GM12891 (cell line): ENCODE measurements at places on chromosomes 7 and 10.
A peak's percentile ranks its signal among the peaks of the same experiment; 100 is the strongest.

GRCh38 chr10:100923580-100923979 lies 10.8 kb downstream of the SLF2 start:
- DNase-seq, result no peak

GRCh38 chr7:145106001-145106400 lies 270.1 kb upstream of the TPK1 start:
- DNase-seq, result no peak

DNA sequence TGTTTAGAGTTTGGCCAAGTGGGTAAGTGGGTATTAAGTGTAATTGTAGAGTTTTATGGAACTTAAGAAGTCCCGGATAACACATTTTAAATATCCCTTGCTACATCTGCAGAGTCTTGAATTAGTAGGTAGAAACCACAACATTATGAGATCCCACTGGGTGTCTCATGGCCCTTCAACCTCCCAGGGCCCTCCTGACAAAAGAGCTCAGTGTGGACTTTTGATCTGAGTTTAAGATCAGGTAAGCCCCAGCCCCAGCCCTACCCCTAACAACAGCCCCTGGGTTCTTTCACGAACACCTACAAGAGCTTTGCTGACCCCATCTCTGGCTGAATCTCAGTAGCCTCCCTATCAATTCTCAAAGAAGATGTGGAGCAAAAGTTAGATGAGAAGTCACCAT lies 65.4 kb upstream of the STK17A start:
- no peak for DNase-seq

DNA sequence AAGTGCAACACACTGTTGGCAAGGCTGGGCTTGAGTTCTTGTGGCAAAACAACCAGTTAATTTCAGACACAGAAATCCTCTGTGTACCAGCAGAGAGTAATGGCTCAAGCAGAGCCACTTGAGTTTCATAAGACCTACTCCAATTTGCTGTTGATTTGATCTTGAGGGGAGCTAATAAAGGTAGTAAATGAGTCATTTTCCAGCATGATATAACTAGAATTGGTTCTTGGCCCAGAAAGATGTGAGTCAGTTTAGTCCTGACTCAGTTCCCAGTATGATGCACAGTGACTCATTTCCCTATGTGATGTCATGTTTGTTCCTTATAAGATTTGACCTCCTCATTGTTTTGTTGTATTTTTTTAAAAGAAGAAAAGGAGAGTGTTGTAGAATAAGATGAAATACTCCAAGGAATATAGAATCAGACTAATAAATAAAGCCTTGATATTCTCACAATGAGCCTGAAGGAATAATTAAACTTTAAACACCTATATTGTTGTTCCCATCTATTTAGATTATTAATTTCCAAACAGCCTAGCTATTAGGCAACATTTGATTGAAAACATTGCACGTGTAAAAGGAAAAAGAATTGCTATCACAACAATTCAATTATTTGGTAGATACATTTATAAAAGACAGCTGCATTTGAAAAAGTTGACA lies 186.2 kb downstream of the REEP3 start:
- peak; percentile 21 for DNase-seq

DNA sequence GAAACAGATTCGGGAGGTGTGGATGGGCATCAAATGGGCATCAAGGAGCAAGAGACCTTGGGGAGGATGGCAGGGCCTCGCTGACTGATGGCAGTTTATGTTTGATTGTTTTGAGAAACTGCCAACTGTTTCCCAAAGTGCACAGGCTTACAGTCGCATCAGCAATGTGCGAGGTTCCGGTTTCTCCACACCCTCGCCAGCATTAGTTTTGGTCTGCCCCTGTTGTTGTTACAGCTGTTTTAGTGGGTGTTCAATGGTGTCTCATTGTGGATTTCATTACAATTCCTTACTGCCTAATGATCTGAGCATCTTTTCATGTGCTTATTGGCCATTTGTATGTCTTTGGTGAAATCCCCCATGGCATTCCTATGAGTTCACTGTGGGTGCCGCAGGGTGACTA lies 24.4 kb downstream of the AKR1E2 start:
- DNase-seq, result no peak

- DNase-seq, result no peak
Measured at GRCh38 chr7:93327006-93327633, 95.0 kb downstream of the VPS50 start.

- no peak for DNase-seq
Measured at GRCh38 chr7:140435252-140435895, 31.5 kb downstream of the RAB19 start.

- no peak for DNase-seq
Measured at GRCh38 chr7:518630-519483, 789 bp downstream of the PDGFA start.

DNA sequence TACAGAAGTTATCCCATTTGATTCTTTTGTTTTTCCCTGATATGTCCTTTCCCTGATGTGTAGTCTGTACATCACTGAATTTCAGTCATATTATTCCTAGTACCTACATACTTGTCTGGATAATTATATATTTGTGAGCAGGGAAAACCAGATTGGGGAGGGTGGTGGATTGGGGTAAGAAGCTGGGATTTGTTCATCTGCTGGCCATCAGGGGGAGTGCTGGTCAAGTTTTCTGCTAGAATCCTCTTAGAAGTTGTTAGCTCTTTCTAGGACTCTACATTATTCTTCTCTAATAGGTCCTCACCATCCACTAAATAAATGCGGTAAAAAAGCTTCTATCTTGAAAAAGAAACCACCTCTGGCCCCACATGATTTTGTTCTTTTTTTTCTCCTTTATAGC lies 232.7 kb upstream of the TAC1 start:
- peak; percentile 25 for DNase-seq

DNA sequence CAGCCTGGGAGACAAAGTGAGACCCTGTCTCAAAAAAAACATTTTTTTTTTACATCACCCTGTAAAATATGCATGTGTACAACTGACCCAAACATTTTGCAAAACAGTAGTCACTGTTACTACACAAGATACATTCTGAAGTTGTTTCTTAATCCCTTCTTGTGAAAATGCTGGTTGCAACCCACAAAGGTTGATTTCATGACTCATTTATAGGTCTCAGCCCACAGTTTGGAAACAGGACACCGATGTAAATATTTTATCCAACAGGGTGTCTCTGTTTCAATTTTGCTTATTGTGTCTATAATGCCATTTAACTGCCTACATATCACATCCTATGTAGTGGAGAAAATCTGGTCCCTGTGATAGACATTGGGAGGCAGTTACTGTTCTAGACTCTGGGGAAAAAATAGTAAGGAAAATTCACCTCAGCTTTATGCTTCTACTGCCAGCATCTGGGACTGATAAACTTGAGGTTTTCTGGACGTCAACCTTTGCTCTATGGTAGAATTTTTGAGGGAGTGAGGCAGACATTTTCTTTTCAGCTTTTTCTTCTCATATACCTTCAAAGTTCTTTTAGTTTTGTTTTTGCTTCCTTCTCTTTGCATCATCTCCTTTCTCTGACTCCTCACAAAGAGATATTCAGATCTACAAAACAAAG lies 1.6 kb upstream of the RAB19 start:
- no peak for DNase-seq

GRCh38 chr7:95972523-95972922 lies 200.2 kb downstream of the DYNC1I1 start:
- no peak for DNase-seq

DNA sequence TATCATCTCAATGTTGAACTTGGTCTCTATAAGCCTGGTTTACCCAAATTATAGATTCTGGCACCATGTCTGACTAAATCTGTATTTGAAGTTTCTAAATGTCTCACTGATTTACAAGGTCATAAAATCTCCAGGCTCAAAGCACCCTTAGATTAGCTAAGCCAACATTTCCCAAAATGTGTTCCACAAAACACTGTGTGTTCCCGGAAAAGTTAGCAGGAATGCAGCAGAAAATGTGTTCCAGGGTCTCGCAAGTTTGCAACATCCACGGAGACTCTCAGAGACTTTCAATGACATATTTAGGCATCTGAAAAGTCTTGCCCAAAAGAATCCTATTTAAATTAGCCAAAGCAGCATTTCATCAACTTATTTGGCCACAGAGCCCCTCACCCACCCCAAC lies 91.9 kb downstream of the SORBS1 start:
- DNase-seq, result no peak

GRCh38 chr10:101561068-101561915 lies 26.8 kb downstream of the POLL start:
- DNase-seq, result no peak

DNA sequence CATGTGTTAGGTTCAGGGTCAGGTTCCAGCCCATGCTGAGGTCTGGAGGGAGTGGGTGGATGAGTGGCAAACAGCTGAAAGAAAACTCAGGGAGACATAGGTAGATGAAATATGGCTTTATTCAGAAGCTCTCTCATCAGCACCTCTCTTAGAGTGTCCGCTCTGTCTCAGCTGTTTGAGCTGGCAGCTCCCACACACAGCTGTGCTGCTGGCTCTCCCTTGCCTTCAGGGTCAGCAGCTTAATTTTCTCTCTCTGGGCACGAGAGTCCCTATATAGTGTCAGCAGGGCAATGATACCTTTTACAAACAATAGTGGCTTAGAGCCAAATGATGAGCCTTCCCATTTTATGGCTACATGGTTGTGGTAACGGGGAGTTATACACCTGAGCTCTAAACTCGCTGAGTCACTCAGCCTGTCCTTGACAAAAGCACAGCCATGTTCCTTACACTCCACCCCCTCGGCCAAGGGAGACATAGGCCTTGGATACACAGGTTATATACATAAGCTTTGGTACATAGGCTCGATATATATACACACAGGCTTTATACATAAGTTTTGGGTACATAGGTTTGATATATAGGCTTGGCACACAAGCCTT lies 10.4 kb downstream of the RNF133 start:
- DNase-seq, result no peak
